HT-29 (cell line): ENCODE measurements at places on chromosomes 3 and 15. TPM values are rescaled to one million over a fixed set of nuclear protein-coding genes. Genes with fewer than 3 reads are reported as not detected.

The ASB14 gene
- not detected in 2 replicates for total RNA-seq

DNA sequence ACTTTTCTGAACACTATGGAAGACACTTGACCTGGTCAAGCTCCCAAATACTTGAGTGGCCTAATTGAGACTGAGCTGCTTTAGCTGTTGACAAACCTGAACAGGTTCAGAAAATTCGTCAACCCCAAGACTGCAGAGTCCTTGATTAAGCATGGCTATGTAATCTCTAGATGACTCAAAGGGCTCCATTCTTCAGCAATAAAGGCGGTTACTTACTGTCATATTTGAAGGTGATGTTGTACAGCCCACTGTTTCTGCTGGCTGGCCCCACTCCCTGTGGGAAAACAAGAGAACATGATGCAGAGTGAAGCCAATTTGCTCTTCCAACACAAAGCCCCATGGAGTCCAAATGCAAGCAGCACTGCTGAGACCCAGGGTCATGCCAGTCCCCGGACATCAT lies 45.1 kb downstream of the IL17RD start:
- DNase-seq, result no peak

GRCh38 chr3:179921500-179921899 lies 115.2 kb downstream of the PEX5L start:
- DNase-seq, result no peak

GRCh38 chr3:190124067-190124466 lies 3.4 kb upstream of the P3H2 start:
- no peak for DNase-seq

GRCh38 chr15:91385311-91385710 lies 285.3 kb downstream of the SV2B start:
- no peak for DNase-seq
